Aorta (tissue), 5 donors: ENCODE measurements at places on chromosomes 3 and 15. TPM values are rescaled to one million over a fixed set of nuclear protein-coding genes. Genes with fewer than 3 reads are reported as not detected.

- DNase-seq: no peak
Observed at GRCh38 chr3:12197475-12197874, 38.8 kb upstream of the TIMP4 start.

- no peak for DNase-seq
Observed at GRCh38 chr3:78129707-78130106, 1089.8 kb downstream of the ROBO2 start.

Gene ATP8B4
- total RNA-seq: 43.9 TPM

Gene NR2E3
- total RNA-seq: 3.2 TPM

GRCh38 chr3:63324621-63325020, 46.5 kb downstream of the SYNPR start:
- no peak for DNase-seq

DNA sequence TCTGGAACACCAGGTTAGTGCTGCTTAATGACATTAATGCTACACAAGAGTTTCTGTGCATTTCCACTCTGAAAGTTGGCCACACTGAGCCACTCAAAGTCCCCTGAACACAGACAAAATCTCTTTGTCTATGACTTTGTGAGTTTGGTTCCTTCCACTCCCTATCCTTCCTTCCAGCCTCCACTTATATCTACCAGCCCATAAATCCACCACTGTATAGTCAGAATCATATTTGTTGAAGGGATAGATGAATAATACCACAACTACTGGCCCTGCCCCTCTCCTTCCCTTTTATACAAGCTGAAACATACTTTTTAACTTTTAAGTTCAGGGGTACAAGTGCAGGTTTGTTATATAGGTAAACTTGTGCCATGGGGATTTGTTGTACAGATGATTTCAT, 127.5 kb downstream of the ABHD5 start:
- no peak for DNase-seq

GRCh38 chr3:2847062-2847841, 262.9 kb downstream of the IL5RA start:
- no peak for DNase-seq

DNA sequence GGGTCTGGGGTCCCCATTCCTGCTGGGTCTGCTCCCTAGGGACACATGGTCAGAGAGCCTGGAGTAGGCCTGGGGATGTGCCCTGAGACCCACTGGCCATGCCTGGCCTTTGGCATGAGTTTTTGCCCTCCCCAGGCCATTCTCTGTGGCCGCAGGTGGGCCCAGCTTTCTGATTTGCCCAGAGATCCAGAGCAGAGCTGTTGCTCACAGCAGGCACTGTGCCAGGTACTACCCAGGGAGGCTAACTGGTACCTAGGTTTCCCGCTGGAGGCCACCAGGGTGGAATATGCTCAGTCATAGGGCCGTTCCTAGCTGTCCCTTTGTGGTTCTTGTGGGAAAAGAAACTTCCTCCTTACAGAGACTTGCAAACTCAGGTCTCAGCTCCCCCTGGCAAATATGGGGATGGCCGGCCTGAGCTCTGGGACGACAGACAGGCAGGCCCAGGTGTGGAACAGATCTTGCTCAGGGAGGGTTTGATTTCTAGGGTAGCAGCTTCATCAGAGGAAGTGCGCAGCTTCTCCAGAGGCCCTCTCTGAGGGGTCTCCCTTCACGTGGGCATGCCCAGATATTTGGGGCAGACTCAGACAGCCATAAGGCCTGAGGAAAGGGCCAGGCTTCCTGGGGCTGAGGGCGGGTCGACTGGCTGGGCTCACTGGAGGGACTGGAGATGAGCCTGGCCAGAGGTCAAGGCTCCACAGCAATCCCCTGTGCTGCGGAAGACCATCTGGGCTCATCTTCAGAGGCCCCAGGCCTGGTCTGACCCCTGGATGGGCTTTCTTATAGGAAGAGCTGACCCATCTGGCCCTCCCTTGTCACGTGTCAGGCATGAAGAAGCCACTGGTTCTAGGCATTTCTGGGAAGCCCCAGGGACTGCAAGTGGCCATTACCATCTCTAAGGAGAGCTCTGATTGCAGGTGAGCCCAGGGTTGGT, 28.0 kb downstream of the ACAA1 start:
- no peak for DNase-seq

Gene HTD2
- 7.8 TPM for total RNA-seq

Gene IP6K2
- total RNA-seq: 58.2 TPM

Gene LRRC58
- 19.2 TPM for total RNA-seq

DNA sequence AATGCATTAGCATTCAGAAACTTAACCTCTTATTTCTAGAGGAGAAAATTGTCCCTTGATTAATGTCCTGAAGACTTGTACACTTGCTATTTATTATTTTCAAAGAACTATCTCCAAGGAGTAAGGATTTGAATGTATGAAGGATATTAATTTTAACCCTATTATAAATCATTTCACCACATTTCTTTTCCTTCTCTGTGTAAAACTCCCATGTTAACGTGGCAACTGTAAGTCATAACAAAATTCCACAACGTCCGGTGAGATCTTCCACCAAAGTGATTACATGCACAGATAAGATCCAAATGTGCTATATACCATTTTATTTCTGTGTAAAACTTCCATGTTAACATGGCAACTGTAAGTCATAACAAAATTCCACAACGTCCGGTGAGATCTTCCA, 229.1 kb upstream of the ARHGEF26 start:
- DNase-seq: no peak

DNA sequence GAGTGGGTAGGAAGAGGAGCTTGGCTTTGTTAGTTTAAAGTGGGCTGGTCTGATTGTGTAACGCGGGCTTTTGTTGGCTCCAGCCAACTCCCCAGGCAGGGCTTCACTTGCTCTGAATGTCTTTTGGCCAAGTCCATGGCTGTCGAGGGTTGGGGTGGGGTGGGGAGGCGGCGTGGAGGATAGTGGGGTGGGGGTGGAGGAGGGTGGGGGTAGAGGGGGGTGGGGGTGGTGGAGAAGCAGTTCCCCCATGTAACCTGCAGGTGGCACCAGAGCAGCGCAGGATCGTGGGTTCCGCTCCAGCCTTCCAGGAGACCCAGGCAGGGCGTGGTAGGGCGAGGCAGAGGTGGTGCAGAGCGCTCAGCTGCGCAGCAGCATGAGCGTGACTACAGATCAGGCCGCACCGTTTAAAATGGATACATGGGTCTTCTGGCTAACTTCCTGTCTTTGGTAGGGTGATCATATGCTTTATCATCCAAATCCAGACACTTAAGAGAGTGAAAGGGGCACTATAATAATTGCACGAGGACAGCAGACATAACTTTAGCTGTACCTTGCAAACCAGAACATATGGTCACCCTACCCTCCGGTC, 28.3 kb downstream of the GOLGA6A start:
- peak; percentile 91 for DNase-seq

DNA sequence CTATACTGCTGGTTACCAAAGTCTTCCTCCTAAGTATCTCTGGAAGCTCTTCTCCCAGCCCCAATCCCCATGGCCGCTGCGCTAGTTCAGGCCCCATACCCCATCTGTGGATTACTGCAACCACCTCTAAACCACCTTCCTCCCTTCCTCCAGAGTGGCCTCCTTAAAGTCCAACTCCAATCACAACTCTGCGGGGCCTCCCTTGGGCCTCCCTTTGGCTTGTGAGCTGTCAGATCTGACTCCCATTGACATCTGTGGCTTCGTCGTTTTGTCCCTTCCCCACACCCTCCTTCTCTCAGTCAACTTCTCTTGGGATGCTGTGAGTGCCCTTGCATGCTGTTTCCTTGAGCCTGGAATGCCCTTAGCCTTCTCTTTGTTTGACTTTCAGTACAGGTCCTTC, 9.3 kb upstream of the HRH1 start:
- no peak for DNase-seq

- DNase-seq: no peak
Observed at GRCh38 chr3:176968631-176969030, 228.7 kb downstream of the TBL1XR1 start.

DNA sequence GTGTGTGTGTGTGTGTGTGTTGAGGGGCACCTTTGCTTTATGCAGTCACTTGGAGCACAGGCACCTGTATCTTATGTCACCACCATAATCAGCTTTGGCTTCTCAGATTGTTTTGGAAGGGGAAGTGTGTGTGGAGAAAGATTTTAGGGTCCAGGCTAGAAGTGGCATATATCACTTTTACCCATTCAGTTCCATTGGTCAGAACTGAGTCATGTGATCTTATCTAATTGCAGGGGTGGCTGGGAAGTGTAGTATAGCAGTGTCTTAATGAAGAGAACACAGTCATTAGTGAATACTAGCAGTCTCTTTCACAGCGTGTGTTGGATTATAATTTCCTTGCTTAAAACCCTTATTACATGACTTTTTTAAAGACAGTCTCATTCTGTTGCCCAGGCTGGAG, 20.6 kb downstream of the NCK1 start:
- DNase-seq: no peak

DNA sequence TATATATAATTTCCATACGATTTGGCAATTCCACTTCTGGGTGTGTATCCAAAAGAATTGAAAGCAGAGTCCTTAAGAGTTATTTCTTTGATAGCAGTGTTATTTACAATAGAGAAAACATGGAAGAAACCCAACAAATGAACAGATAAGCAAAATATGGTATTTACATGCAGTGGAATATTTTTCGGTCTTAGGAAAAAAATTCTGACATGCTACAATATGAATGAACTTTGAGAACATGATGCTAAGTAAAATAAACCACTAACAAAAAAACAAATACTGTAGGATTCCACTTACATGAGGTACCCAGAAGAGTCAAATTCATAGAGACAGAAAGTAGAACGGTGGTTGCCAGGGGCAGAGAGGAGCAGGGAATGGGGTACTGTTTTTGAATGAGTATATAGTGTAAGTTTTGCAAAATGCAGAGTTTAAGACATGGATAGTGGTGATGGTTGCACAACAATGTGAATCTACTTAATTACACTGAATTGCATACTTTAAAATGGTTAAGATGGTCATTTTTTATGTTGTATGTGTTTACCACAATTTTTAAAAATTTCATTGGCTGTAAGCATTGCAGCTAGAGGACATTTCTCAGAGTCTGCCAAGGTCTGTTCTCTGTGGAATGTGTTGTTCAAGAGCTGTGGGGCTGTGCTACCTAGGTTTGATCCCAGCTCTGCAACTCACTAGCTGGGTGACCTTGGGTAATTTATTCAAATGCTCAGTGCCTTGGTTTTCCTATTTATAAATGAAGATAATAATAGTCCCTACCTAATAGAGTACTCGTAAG, 122.1 kb downstream of the MEX3B start:
- DNase-seq: no peak

Gene ARPIN
- total RNA-seq: 18.4 TPM

- no peak for DNase-seq
Observed at GRCh38 chr15:77650265-77650664, 17.6 kb upstream of the LINGO1 start.

DNA sequence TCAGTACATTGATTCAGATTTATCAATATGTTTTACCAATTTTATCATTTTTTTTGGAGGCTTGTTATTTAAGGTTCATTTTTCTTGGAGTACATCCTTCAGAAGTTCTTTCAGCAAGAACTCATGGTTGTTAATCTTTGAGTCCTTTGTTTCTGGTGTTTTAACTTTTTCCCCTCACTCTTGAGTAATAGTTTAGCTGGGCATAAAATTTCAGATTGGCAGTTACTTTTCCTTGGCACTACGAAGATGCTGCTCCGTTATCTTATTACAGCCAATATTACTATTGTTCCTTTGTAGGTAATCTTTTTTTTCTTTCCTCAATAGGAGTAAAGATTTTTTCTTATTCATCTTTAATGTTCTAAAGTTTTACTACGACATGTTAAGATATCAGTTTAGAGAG, 9.8 kb downstream of the LRRC58 start:
- no peak for DNase-seq

GRCh38 chr3:17360991-17361390, 381.4 kb downstream of the TBC1D5 start:
- no peak for DNase-seq

Gene ISLR2
- 1.2 TPM for total RNA-seq

Gene SCG5
- 3.9 TPM for total RNA-seq
